ENCODE measurements at places on chromosomes 4 and X. TPM values are rescaled to one million over a fixed set of nuclear protein-coding genes. Genes with fewer than 3 reads are reported as not detected.
A peak's percentile ranks its signal among the peaks of the same experiment; 100 is the strongest.

DNA sequence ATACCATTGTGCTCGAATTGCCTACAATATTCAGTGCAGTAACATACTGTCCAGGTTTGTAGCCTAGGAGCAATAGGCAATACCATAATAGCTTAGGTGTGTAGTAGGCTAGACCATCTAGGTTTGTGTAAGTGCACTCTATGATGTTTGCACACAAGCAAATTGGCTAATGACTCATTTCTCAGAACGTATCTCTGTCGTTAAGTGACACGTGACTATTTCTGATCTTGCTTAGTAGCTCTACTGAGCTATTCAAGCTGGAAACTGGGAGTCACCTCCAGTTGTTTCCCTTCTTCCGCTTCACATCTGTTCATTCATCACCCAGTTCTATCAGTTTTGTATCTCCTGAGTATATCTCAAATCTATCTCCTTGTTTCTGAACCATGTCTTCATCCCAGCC, 86.1 kb downstream of the HNRNPD start:
- no peaks in the 10 kb centered on the region for H3K36me3 ChIP-seq
- H3K4me3 ChIP-seq, result no peak overlapping the region
- peak; percentile 37 for DNase-seq
- H3K27me3 ChIP-seq, result no peaks in the 10 kb centered on the region
- H3K4me1 ChIP-seq, result peaks cover 5% of the 10 kb centered on the region

DNA sequence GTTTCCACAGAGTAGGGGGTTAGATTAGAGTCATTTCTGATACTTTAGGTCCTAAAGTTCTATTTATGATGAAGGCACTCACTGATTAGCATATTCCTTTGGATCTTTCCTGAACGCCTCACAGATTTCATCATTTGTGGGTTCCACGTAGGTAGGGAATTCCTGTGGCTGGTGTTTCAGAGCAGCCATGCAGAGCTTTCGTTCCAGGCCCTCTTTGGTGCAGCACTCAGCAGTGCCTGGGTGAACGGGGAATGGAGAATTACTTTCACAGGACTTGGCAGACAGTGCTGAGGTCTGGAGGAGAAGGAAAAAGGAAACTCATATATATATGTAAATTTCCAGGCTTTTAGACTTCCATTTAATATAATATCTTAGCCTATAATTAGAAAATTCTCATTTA, 18.5 kb downstream of the GC start:
- no peak overlapping the region for H3K4me3 ChIP-seq
- no peak for DNase-seq
- no peaks in the 10 kb centered on the region for H3K36me3 ChIP-seq
- H3K4me1 ChIP-seq, result no peaks in the 10 kb centered on the region

GRCh38 chr4:101596781-101597552, 193.6 kb upstream of the BANK1 start:
- H3K36me3 ChIP-seq, result no peaks in the 10 kb centered on the region
- H3K27ac ChIP-seq, result no peak overlapping the region
- no peaks in the 10 kb centered on the region for H3K27me3 ChIP-seq
- DNase-seq, result no peak

- DNase-seq, result no peak
- no peak overlapping the region for H3K4me3 ChIP-seq
- no peaks in the 10 kb centered on the region for H3K36me3 ChIP-seq
- H3K4me1 ChIP-seq, result no peaks in the 10 kb centered on the region
- H3K27me3 ChIP-seq, result no peaks in the 10 kb centered on the region
- no peak overlapping the region for H3K27ac ChIP-seq
Measured at GRCh38 chrX:153214934-153215333, 35.9 kb downstream of the MAGEA1 start.

GRCh38 chr4:185542626-185543315, 7.5 kb upstream of the PDLIM3 start:
- H3K27me3 ChIP-seq, result peaks cover 17% of the 10 kb centered on the region
- no peak for DNase-seq
- no peak overlapping the region for H3K4me3 ChIP-seq

DNA sequence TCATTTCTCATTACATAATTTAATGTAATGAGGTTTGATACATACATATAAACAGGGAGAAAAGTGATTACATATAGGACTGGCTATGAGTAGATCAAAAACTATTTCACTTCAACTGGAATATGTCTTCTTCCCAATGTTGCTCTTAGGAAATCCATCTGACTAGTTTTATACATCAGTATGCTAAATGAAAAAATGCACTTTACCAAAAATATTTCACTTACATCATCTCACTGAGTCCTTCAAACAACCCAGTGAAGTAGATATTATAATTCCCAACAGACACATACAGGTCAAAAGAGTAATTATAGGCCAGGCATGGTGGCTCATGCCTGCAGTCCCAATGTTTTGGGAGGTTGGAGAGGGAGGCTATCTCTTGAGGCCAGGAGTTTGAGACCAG, 215.9 kb downstream of the MID1 start:
- no peaks in the 10 kb centered on the region for H3K4me1 ChIP-seq
- H3K36me3 ChIP-seq, result no peaks in the 10 kb centered on the region
- H3K4me3 ChIP-seq, result no peak overlapping the region
- no peak for DNase-seq
- no peak overlapping the region for H3K27ac ChIP-seq

- no peaks in the 10 kb centered on the region for H3K4me1 ChIP-seq
- H3K4me3 ChIP-seq, result no peak overlapping the region
- no peaks in the 10 kb centered on the region for H3K27me3 ChIP-seq
- no peak overlapping the region for H3K27ac ChIP-seq
Measured at GRCh38 chrX:132862562-132862961, 95.9 kb downstream of the HS6ST2 start.

DNA sequence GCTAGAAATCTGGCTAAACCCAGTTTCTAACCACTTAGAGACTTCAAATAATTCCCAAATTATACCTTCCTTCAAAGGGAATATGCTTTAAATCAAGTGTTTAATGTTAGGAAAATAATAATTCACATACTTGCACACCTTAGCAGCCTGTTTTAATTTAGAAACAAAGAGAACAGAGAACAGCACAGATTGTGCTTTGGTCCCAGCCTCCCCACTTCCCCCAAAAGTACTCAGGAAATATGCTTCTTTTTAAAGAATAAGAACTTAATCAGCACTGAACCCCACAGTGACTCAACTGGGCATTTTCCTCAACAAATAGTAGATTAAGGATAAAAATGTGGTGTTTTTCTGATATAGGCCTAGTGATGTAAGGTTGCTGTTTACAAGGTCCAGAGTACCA, 295.8 kb downstream of the GBA3 start:
- no peak overlapping the region for H3K27ac ChIP-seq
- no peaks in the 10 kb centered on the region for H3K4me1 ChIP-seq
- no peak overlapping the region for H3K4me3 ChIP-seq
- no peaks in the 10 kb centered on the region for H3K36me3 ChIP-seq

DNA sequence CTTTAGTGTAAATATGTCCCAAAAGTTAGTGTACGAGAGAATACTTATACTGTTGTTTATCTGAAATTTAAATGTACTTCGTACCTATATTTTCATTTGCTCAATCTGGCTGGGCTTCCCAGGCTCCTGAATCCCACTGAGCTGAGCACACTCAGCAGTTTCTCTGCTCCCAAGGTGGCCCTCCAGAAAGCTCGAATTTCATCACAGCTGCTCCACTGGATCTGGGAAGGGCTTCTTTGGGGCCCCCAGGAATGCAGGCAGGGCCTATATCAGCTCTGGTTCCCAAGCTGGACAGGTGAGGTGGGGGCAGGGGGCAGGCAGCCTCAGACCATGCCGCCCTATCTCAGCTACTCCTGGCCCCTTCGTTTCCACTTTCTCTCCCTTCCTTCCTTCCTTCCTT, 1.5 kb upstream of the FATE1 start:
- no peak for DNase-seq
- no peak overlapping the region for H3K27ac ChIP-seq
- no peaks in the 10 kb centered on the region for H3K36me3 ChIP-seq

The NUDT6 gene
- 4.4 TPM for polyA plus RNA-seq

All from hepatocyte (in vitro differentiated cells).